ENCODE measurements at places on chromosomes 5 and 9.

- DNase-seq, result no peak
These were observed 8.0 kb downstream of the PCDH1 start for GRCh38 chr5:141870228-141870627.

DNA sequence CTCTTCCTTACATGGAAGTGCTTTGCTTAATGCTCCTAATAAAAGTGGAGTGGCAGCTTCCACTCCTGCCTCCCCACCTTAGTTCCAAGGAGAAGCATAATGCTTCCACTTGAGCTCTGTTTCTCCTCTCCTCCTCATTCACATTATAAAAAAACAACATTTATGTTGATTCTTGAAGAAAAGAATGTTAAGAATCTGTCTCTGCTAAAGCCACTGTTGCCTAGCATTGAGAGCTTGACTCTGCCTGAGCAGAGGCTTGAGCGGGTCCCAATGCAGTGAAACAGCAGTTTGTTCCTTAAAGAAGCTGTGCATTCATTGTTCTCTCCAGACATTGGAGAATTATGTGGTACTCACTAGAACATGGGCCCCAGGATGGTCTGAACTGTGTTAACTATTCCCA, 101.5 kb upstream of the GHR start:
- no peak for DNase-seq

GRCh38 chr5:16378762-16379161, 86.8 kb downstream of the ZNF622 start:
- no peak for DNase-seq

- no peak for DNase-seq
These were observed 9.2 kb upstream of the RARS1 start for GRCh38 chr5:168477060-168477459.

DNA sequence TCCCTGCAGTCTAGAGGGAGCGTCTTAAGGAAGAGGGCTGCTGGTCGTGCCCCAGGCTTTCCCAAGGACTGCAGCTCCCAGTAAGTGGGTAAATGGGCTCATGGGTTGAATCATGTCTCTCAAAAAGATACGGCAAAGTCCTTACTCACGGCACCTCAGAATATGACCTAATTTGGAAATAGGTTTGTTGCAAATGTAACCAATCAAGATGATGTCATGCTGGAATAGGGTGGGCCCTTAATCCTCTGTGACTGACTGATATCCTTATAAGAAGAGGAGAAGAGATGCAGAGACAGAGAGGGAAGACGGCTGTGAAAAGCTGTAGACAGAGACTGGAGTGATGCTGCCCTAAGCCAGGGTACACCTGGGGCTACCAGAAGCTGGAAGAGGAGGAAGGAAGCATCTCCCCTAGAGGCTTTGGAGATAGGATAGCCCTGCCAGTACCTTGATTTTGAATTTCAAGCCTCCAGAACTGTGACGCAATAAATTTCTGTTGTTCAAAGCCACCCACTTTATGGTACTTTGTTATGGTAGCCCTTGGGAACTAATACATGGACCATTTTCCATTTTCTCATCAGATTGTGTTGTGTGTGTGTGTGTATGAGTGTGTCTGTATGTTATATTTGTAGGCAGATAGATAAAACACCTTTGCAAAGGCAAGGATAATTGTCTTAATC, 15.0 kb downstream of the GALNT10 start:
- DNase-seq, result no peak

DNA sequence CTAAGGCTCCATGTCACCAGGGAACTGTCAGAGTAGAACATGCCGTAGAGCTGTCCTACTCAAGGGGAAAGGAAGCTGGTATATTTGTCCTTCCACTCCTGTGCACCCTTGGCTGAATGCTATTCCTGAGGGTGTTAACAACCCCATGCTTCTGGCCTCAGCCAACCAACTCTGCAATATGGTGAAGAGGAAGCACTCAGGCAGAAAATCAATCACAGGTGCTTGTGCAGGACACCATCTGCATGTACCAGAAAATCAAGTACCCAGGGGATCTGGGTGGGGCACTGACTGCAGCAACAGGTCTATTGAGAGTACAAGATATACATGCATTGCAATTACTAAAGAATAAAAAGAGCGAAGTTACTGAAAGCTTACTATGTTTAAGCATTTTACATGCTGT, 51.4 kb upstream of the NEK6 start:
- DNase-seq, result peak; percentile 95

- peak; percentile 76 for DNase-seq
These were observed 9.4 kb upstream of the BOD1 start for GRCh38 chr5:173625673-173626504.
